ENCODE measurements at places on chromosomes 1 and 21.

GRCh38 chr21:28207436-28208173 is 785.1 kb downstream of the LTN1 start:
- peak; percentile 87 for DNase-seq

- DNase-seq = peak; percentile 39
These were observed 83.3 kb upstream of the KCNJ15 start for GRCh38 chr21:38173276-38174035.

GRCh38 chr1:59007429-59007819 is 223.6 kb upstream of the JUN start:
- no peak for DNase-seq

GRCh38 chr1:224866940-224867339 is 62.5 kb upstream of the DNAH14 start:
- no peak for DNase-seq

GRCh38 chr21:45867671-45868081 is 113.9 kb upstream of the COL6A1 start:
- DNase-seq = no peak

GRCh38 chr1:160733898-160734297 is 5.1 kb upstream of the SLAMF7 start:
- no peak for DNase-seq

GRCh38 chr1:225519166-225519863 is 91.5 kb upstream of the LBR start:
- no peak for DNase-seq

GRCh38 chr1:11475748-11476147 is 3.2 kb upstream of the DISP3 start:
- DNase-seq = no peak

DNA sequence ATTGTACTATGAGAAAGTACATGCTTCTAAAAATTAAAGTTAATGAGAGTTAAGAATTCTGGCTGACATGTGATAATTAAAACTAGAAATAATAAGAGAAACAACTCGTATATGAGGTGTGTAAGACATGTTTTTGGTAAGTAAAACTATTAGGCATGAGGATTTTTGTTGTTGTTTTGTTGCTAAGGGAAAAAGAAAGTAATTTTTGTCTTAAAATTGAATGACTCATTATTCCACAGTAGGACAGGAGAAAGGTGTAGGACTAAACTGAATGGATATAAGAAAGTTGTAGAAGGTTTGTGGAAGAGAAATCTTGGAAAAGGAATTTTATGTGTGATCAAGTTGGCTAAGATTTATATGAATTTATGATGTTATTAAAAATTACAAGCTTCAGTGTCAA is 54.8 kb downstream of the TBX19 start:
- no peak for DNase-seq

DNA sequence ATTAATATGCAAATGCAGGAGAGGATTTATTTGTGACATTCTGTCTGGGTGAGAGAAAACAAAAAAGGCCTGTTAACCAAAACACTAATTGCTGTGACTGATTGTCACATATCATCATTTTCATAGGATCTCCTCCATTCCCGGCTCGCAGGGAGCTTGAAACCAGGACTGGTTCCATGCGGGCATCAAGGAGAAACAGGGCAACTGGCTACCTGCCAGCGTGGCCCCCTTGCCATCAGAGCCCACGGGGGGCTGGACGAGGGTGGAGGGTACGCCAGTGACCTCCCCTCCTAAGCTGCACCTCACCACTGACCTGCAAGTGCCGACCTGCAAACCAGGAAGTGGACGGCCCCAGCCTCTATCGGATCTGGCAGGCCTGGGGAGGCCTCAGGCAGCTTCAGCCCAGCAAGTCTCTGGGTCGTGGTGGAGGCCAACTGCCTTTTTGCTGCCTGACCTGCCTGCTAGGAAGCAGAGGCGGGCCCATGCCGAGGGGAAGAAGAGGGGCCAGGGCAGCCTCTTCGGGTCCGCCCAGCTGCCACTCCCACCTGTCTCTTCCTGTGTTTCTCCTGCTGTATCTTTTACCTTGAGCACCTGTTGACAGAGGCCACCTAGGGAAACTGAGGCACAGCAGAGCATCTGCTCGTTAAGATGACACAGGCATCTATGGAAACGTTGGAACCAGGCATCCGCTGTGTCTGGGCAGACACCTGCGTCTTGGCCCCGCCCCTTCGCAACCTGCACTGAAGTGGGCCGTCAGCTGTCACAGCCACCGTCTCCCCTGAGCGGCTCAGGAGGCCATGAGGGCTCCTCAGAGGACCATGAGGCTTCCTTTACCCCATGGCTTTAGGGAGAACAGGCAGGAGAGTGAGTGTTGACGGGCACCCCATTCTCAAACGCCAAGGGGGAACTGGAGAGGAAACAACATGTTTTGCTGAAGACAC is 74.8 kb downstream of the CASZ1 start:
- no peak for DNase-seq

DNA sequence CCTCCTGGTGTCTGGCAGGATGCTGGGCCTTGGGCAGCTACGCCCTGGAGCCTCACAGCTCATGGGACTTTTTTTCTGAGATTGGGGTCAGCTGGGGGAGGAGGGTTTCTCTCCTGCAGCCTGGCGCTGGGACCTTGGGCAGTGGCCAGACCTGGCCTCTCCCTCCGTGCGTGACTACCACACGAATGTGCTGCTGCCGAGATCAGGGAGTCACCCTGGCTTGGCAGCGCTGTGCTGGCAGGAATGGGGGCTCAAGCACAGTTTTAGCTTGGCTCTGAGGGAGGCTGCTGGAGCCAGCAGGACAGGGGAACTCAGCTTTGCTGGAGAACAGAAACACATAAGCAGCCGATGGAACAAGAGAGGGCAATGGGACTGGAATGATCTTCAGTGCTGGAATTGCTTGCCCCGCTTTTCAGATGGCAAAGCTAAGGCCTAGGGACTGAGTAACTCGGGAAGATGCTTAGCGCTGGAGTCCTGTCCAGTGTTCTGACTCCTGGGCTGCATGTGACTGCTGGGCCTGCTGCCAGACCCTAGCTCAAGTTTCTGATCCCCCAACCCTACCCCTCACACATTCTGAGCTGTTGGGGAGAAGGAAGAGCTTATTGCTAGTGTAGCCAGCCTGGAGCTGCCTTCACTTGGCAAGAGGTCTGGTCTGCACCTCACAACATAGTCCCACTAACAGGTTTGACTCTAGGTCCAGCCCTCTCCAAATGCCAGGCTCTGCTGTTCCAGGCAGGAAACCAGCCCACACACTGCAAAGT is 69.9 kb downstream of the NAV1 start:
- DNase-seq = no peak

- DNase-seq = no peak
These were observed 80.3 kb downstream of the SCMH1 start for GRCh38 chr1:41161846-41162245.

DNA sequence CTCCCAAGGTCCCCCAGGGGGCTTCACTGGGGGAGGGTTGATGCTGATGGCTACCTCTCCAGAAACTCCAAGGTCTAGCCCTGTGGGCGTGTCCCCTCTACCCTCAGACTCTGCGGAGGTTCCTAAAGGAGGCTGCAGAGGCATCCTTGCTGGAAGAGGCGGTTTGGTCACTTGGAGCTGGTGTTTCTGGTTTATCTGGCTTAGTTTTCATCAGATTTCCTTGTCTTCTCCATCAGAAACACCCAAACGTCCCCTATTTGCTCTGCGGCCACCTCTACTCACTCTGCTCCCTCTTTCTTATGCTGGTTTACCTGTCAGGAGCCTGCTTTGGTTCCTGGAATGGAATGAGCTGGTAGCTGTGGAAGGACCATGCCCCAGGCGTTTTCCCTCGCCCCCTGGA is 2.5 kb downstream of the PKP1 start:
- DNase-seq = no peak

- DNase-seq = no peak
These were observed 21.0 kb downstream of the NFYC start for GRCh38 chr1:40712405-40712944.

GRCh38 chr1:24118410-24119242 is 6.7 kb upstream of the MYOM3 start:
- DNase-seq = no peak

- DNase-seq = peak; percentile 77
These were observed 858.0 kb downstream of the USP25 start for GRCh38 chr21:16587681-16588375.

DNA sequence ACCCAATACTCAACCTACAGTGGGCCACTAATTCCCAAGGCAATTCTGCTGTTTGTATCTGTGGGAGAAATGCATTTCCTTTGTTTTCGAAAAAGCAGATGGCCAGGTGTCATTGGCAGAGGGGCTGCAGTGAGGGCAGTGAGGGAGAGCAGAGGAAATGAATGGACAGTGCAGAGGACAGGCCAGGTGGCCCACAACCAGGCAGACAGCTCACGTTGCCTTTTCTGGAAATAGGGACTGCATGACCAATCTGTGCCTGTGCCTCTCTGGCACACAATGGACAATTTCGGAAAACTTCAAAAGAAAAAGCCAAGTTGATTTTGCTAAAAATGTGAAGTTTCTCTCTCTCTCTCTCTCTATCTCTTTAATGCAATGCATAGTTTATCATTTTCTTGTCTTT is 52.6 kb upstream of the ETS2 start:
- no peak for DNase-seq

GRCh38 chr1:22670352-22670975 is 17.4 kb downstream of the C1QB start:
- no peak for DNase-seq

GRCh38 chr1:39979654-39980053 is 24.7 kb downstream of the MFSD2A start:
- no peak for DNase-seq

DNA sequence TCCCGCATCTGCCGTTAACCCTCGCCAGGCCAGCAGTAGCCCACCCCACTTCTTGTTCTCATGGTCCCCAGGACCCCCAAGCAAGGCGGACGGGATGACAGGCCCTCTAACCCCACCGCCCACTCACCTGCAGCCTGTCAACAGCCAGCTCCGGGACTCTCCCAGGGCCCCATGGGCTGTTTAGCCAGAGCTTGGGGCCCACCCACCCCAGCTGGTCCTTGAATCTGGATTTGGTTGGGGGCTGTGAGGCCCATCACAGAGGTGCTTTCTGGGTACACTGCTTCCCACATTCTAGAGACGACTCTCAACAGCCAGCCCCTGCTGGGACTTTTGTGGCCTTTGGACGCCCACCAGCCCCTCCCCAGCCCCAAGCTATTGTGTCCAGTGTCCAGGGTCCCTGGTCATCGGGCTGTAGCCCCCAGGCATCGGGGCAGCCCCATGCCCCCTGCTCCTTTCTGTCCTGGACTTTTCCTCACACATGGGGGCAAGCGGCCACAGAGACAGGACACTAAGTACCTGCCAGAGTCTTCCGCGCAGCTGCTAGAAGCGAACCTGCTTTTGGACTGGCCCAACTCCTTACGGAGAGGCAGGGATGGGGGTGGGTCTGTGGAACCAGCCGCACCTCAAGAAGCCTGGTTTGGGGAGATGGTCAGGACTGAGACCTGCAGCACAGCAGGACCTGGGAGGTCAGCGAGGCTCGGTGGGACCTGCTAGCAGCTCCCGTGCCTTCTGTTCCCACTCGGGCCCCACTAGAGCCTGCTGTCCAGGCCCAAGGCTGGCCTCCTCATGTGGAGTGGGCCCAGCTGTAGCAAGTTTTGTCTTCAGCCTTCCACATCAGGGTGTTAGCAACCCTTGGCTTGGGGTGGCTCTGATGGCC is 208.1 kb upstream of the VAMP3 start:
- no peak for DNase-seq

DNA sequence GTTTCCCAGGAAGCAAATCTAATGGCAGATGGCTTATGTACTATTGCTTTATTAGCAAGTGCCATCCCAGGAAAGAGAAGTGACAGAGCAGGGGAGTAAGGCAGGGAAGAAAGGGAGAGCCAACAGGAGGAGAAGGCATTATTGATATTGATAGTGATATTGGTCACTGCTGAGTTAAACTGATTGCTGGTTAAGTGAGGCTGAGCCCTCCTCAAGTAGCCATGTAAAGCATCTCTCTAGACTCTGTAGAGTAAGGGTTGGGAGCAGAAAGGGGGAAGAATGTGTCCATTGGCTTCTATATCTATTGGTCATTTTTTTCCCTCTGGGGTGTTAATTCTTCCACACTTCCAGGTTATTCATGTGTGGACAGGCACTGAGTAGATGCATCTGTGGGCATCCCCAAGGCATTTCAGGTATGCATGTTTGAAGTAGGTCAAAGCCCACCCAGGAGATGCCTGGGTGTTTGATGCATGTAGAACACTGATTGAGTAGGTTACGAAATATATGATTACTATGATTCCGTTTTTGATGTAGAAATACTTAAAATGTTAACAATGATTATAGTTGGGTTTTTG is 290.5 kb upstream of the DPYD start:
- no peak for DNase-seq

Measured in fibroblast of skin of right quadriceps (primary cell).